ENCODE measurements at places on chromosomes 3 and 15. TPM values are rescaled to one million over a fixed set of nuclear protein-coding genes. Genes with fewer than 3 reads are reported as not detected.

The TICRR gene
- 0.16 TPM for total RNA-seq

The RHCG gene
- total RNA-seq, result not detected

The HEG1 gene
- total RNA-seq, result 95.0 TPM

The SORD gene
- 11.2 TPM for total RNA-seq

The HACD3 gene
- total RNA-seq, result 10.5 TPM

The DOCK3 gene
- total RNA-seq, result 3.9 TPM

The STARD9 gene
- total RNA-seq, result 7.2 TPM

The SLC27A2 gene
- not detected for total RNA-seq

The CKMT1A gene
- total RNA-seq, result 0.43 TPM

The TARS3 gene
- total RNA-seq, result 31.9 TPM

DNA sequence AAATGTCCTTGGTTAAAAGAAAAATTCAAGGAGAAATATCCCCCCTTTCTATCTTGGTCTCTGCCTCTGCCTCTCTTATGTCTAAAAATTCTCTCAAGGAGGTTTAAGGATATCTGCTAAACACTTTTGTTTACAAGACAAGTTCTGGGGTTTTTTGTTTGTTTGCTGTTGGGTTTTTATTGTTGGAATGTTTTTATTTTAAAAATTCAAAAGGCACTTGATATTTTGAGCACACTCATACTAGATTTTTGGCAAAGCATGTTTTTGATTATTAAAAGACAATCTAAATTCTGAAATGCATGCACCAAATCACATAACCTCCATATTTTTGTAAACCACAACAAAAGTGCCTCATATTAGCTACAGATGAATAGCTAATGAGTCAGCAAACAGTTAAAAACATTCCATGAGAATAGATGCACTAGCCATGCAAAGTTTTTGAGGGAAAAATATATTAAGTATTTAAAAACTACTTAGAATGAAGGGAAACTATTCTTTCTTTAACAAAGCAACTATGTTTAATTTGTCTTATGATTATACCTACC lies 84.6 kb downstream of the ZBTB20 start:
- DNase-seq, result no peak

DNA sequence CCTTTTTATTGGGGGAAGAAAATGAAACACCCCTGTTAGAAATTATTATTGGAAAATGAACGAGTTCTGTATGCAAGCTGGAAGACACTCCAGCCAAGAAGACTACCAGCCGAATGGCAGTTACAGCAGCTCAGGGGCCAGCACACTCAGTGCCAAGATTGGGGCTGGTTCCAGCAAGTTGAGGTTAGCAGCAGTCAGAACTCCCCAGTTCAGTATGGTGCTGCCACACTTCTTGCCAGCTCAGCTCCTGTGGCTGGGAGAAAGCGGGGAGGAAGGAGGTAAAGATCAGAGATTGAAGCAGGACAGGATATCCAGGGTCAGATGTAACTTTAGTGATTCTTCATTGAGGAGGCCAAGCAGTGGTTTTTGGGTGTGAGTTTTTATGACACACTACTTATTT lies 280.2 kb upstream of the NR2E3 start:
- no peak for DNase-seq

- no peak for DNase-seq
These were observed 77.4 kb downstream of the SLTM start for GRCh38 chr15:58856086-58856485.

DNA sequence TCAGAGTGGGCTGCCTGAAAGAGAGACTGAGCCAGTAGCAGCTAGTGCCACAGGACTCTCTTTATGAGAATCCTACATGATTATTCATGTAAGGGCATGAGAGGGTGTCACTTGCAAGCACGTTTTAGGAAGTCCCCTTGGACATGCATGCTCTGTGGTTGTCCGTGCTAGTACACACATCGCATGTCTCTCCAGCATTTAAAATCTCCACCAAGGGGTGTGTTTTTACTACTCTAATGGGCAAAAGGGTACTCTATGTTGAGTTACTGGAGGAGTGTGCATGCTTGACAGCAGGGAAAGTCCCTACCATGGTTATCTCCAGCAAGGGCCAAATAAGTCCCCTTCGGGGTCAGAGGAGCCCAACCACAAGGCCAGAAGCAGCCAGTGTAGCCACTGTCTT lies 70.7 kb downstream of the DCLK3 start:
- no peak for DNase-seq

- no peak for DNase-seq
These were observed 30.1 kb upstream of the HCN4 start for GRCh38 chr15:73398861-73399260.

GRCh38 chr15:87498560-87498959 lies 758.0 kb downstream of the NTRK3 start:
- DNase-seq, result no peak

- no peak for DNase-seq
These were observed 52.8 kb downstream of the MGA start for GRCh38 chr15:41713047-41713446.

DNA sequence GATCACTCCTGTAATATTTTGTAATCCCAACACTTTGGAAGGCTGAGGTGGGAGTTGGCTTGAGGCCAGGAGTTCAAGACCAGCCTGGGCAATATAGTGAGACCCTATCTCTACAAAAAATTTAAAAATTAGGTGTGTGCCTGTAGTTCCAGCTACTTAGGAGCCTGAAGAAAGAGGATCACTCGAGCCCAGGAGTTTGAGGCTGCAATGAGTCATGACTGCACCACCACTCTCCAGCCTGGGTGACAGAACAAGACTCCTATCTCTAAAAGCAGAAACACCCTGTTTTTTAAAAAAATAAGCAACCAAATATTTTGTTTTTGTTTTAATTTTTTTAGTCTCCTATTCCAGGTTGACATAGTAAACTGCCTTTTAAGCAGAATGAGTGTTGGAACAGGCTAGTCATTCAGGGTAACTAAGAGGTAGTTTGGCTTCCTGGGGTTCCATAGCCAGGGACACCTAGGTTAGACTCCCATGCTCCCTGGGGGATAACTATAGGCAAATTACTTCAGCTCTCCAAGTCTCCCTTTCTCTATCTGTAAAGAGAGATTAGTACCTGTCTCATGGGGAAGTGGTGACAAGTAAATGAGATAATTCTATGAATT lies 114.6 kb upstream of the C15orf61 start:
- DNase-seq, result no peak

DNA sequence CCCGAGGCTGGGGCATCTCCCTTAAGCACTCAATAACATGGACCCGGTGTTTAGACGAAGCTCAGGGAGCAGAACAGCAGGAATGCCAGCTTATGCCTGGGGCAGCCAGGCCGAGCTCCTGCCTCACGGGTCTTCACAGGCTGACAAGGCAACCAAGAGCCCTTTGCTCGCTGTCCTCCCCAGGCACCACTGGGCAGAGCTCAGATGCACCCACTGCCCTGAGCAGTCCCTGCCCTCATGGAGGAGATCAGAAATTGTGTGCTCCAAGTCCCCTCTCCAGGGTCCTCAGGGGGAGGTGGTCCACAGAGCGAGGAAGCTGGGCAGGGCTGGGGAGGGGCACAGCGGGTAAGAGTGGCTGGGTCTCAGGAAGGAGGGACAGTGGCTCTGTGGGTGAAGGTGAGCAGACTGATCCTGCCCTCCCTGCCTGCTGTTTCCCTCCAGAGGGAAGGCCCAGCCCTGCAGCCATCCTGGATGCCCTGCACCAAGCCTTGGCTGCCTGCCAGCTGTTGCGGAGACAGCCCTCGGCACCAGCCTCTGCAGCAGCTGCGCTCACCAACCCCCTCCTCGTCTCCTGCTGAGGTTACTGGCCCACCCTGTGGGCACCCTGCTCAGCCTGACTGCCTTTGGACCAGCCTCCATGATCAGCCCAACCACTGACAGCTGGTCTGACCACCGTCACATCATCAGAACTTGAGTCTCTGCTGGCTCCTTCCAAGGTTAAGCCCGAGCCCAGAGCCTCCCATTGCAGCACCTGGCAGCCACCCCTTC lies 21.1 kb upstream of the GP9 start:
- no peak for DNase-seq

DNA sequence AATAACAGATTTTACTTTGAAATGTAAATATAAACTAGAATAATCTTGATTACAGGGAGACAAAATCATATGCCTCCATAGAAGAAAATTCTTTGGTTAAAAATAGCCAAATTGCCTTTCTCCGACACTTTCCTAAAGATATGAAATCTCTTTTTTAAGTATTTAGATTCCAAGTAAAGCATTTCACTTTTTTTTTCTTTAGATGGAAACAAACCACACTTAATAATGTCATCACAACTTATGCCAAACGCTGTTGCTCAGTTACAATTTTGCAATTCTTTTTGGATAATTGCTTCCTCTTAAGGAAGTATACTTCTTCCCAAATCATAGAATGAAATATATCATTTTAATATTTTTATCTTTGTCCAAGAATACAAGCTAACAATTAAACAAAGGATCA lies 294.1 kb upstream of the ARL6 start:
- DNase-seq, result no peak

- no peak for DNase-seq
These were observed 843.6 kb upstream of the ALCAM start for GRCh38 chr3:104523136-104523535.

GRCh38 chr3:156172536-156172935 lies 52.2 kb downstream of the KCNAB1 start:
- no peak for DNase-seq

DNA sequence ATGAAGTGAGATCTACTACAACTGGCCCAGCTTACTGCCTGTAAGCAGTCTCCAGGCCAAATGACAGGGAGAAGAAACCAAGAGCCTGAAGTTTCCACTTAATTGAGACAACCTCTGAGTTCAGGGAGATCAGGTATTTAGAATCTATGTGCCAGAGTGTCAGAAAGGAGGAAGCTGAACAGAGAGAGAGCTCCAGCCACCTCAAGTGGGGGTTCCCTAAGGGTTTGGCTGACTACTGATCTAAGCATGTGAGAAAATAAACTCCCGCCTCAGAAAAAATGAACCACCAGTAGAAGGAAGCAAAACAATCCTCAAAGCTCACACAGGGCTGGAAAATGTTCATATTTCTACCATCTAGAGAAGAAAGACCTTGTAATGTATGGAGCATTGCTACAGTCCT lies 25.0 kb downstream of the ADAM10 start:
- DNase-seq, result no peak

DNA sequence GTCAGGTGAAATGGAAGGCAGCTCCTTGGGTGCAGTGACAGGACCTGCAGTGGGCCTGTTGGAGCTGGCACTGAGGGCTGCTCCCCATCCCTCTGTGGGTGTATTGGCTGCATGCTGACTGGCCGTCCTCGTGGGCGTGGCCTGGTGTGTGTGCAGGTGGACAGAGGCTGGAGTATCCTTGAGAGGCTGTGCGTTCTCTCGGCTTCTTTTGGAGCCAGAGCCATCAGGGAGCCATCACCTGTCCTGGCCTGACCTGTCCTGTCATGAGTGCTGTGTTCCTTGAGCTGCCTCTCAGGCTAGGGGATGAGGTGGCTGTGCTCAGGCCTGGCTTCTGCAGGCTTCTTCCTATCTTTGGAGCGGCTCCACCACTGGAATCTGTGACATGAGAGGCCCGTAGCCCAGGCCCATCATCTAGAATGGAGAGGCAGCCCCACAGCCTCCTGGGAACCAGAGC lies 61.5 kb downstream of the APBA2 start:
- DNase-seq, result no peak

GRCh38 chr15:45399381-45400212 lies 21.3 kb upstream of the GATM start:
- no peak for DNase-seq

DNA sequence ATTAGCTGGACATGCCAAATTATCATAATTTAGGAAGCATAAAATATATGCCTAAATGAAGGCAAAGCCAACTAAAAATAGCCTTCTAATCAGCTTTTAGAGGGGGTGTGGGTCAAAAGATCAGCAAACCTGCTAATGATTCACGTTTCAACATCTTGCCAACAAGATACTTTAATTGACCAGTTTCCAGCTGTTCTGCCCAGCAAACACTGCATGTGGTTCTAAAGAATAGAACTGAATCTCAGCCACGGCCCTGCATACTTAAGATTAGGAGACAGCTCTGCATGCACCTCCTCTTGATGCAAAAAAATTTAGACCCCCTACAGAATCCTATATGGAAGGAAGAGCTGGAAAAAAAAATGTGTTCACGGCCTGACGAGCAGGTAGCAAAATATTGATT lies 500.5 kb downstream of the TBL1XR1 start:
- no peak for DNase-seq

DNA sequence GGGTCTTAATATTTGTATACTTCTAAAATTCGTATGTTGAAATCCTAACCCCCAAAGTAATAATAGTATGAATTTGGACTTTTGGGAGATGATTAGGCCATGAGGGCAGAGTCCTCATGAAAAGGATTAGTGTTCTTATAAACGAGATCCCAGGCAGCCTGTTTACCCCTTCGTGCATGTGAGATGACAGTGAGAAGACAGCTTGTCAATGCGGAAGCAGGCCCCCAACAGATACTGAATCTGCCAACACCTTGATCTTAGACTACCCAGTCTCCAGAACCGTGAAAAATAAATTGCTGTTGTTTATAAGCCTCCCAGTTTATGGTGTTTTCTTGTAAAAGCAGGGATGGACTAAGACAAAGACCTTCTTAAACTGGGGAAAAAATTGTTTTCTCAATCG lies 714.2 kb downstream of the SI start:
- no peak for DNase-seq

DNA sequence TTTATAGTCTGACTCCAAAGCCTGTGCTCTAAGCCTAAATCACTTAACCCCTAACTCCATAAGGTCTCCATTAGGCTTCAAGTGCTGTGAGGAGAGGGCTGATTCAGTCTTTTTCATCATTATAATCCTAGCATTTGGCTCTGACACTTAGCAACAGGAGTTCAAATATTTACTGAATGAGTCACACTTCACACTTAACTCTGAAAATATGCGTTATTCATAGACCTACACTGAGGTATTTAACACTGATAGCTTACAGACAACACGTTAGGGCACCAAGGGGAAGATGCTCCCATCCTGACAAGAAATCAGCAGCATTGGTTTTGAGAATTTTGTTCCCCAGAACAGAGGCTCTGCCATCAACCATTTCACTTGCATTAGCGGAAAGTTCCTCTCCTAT lies 53.5 kb downstream of the MSL2 start:
- DNase-seq, result no peak

GRCh38 chr3:156820692-156821080 lies 5.5 kb upstream of the LEKR1 start:
- no peak for DNase-seq

DNA sequence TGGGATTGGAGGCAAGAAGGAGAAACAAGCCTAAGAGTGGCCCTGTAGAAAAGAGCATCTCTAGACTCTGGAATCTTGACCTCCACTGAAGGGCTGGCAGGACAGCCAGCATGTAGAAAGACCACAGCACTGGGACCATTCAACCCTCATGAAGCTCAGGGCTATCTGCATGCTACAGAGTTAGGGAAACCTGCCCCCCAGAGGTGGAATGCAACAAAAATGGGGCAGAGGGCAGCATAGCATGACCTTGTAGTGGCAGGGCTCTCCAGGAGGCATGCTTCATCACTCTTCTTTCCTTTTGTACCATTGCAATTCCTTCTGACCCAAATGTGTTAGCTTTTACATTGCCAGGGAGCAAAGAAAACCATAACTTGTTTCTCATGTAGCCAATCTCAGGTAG lies 445.4 kb downstream of the EPHB1 start:
- no peak for DNase-seq

DNA sequence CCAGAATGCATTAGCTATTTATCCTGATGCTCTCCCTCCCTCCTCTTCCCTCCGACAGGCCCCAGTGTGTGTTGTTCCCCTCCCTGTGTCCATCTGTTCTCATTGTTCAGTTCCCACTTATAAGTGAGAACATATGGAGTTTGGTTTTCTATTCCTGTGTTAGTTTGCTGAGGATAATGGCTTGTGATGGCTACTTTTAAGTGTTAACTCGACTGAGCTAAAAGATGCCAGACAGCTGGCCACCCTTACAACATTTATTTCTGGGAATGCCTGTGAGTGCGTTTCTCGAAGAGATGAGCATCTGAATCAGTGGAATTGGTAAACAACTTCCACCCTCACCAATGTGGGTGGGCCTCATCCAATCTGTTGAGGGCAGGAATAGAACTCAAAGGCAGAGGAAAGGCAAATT lies 24.7 kb upstream of the TM2D3 start:
- DNase-seq, result no peak

All from Right ventricle myocardium inferior (tissue), 1 donor.